Activated naive CD4-positive, alpha-beta T cell treated with Interleukin-2 at 50 U/mL for 16 hours (primary cell): ENCODE measurements at places on chromosomes 7 and 10.

DNA sequence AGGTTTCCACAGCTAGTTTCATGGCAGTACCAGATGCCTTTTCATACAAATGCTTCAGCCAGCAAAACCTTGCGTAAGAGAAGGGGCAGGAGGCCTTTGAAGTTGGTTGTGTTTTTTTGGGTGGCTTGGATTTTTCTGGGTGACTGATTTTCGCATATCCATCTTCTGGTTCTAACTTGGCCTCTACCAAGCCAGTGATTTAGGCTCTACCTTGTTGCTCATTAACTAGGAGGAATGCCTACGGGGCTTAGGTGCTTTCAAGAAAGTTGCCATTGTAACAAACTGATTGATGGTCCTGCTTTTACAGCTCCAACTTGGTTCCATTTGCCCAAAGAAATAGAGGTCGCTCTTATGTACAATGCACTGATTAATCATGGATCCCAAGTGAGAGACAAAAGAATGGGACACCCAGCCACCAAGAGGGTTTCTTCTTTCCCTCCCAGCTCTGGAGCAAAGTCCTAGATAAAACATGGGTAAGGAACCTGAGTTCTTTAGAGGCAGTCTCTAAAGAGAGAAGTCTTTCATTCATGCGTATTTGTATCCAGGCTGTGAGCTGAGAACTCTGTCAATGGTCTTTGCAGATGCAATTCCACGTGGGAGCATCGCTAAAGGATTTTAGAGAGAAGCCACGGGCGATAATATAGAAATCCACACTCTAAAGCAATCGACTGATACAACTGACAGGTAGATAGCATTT is 92.1 kb upstream of the FGFR2 start:
- DNase-seq, result no peak

GRCh38 chr7:129188372-129188891 is at the start of gene SMO:
SMO (plus strand) TSS chr7:129188633; CDS start chr7:129189152, 519 bp downstream.
- no peak for DNase-seq

DNA sequence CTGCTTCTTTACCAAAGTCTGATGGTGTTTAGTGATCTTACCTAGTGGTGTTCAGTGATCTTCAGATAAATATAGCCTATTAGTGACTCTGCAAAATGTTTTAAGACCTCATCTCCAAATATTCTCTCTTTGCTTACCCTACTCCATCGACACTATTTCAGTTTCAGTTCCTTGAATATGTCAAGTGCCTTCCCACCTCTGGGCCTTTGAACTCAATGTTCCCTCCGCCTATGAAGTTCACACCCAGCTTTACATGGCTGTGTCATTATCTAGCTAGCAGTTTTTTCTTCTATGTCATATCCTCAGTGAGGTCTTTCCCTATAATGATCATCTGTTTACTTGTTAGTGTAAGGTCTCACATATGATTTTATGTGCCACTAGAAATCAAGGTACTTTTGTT is 322.6 kb downstream of the DGKB start:
- no peak for DNase-seq

- no peak for DNase-seq
Observed at GRCh38 chr7:31805209-31805818, 118.3 kb downstream of the PPP1R17 start.

- peak; percentile 59 for DNase-seq
Observed at GRCh38 chr10:24722676-24723385, 856 bp downstream of the ARHGAP21 start.

DNA sequence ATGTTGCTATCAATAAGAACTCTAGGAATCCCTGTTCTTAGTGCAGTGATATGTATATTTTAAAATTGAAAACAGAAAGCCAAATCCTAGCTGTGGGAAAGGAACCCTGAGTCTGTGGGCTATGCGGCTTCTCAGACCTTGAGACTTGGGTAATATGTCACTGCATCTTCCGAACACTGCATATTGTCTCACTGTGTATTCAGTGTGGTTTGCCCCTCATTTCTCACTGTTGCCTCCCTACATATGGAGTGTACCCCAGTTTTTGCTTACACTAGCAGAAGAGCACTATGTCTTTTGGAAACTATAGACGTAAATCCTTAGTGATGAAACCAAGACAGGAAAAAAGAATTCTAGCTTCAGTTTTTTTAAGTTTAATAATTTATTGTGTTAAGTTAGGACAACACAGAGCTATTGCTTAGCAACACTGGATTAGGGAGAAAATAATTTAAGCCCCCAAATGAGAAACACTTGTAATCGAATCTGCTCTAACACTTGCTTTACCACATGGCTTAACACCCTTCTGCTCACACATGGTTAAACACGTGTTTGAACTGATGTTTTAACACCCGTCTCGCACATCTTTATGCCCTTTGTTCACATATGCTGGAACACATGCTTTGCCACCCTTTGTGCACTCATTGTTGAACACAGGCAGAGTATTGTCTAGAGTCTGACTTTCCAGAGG is 251.3 kb downstream of the VTI1A start:
- DNase-seq, result no peak

- DNase-seq, result no peak
Observed at GRCh38 chr10:26410356-26410755, 27.8 kb upstream of the APBB1IP start.

DNA sequence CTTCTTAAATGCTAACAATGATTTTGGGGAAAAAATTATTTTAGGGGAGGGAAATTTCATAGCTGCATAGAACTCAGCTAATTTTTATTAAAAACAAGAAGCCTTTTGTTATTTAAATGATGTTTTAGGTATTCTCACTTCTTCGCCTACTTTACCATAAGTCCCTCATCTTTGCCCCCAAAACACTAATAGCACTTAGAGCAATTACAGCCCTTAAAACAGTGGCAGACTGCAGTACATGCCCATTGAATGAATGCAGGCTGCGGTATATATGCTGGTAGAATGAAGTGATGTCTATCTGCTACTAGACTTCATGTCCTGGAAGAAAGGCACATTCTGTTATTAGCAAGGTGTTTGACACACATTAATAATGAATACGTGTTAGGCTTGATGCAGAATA is 2.9 kb upstream of the SPAG6 start:
- no peak for DNase-seq

- no peak for DNase-seq
Observed at GRCh38 chr10:24254180-24254579, 45.2 kb downstream of the KIAA1217 start.

DNA sequence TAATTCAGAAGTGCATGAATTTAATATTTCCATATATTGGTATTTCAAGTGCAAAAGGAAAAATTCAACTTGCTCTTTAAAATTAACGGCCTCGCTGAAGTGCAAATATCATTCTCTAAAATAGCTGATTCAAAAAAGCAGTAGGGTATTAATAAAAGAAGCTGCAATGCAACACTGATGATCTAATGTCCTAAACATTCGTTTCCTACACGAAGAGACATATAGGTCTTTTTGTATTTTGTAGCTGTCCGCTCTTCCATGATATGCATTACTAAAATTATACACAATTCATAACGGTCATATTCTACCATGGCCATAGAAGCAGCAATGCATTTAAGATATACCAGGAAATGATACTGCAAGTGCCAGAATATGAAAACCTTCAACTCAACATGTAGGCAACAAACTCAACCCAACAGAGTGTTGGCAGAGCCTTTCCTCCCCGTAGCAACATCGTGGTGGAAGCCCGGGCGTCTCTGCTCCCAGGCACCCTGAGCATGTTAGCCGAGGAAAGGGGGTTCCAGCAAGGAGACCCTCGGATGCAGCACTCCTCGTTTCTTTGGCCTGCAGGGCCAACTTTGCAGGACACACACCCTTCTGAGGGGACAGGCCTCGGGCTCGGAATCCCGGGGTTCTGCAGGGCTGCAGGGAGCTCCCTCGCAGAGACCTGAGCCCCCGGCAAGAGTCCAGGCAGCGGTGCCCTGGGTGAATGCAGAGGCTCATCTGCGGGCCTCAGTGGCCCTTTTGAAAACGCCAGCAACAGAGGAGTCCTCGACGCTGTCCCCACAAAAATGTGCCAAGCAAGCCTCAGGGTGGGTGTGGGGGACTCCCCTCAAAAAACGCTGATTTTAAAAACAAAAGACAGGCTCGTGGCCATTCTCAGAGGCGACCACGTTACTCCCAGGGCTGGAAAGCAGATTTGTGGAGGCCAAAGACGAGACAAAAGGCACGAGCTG is 1.6 kb downstream of the FAM171A1 start:
- no peak for DNase-seq

- no peak for DNase-seq
Observed at GRCh38 chr7:16356301-16356958, 64.9 kb downstream of the CRPPA start.

DNA sequence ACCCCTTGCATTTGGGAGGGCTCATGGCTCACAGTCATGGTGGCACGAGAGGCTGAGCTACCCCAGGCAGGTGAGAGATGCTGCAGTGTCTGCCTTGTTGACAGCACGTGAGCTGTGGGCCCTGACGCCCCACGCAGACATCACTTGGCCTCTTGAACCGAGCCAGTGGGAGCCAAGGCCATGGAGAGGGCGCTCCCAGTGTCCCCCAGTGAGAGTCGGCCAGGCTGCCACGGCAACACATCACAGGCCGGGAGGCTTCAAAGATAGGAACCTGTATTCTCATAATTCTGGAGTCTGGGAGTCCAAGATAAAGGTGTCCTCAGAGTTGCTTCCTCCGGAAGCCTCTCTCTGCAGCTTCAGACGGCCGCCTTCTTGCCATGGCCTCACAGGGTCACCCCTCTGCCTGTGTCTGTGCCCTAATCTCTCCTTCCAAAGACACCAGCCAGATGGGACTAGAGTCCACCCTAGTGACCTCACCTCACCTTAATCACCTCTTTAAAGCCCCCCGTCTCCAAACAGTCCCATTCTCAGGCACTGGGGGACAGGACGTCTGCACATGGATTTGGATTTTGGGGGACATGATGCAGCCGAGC is 119.6 kb downstream of the KLF6 start:
- no peak for DNase-seq

- DNase-seq, result no peak
Observed at GRCh38 chr7:124792696-124793095, 27.1 kb upstream of the GPR37 start.

DNA sequence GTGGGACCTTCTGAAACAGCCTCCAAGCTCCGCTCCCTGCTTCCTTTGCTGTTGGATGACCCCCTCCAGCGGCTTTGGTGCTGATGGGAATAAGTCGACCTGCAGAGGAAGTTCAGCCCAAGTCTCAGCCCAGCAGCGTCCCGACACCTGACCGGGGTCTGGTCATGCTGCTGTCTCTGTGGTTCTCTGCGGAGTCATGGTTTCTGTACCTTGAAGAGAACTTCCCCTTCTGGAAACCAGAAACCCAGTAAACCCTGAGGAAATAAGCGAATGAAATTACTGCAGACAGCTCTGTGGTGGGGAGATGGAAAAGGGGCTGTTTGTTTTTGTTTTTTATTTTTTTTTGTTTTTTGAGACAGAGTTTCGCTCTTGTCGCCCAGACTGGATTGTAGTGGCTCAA is 18.3 kb upstream of the ZNF12 start:
- DNase-seq, result no peak

- no peak for DNase-seq
Observed at GRCh38 chr7:107332488-107333269, 137.2 kb upstream of the GPR22 start.

GRCh38 chr7:88167223-88167622 is 52.6 kb downstream of the SRI start:
- no peak for DNase-seq

GRCh38 chr7:1314908-1315450 is 82.3 kb downstream of the UNCX start:
- no peak for DNase-seq

- no peak for DNase-seq
Observed at GRCh38 chr10:86956848-86957448, 467 bp downstream of the MMRN2 start.

DNA sequence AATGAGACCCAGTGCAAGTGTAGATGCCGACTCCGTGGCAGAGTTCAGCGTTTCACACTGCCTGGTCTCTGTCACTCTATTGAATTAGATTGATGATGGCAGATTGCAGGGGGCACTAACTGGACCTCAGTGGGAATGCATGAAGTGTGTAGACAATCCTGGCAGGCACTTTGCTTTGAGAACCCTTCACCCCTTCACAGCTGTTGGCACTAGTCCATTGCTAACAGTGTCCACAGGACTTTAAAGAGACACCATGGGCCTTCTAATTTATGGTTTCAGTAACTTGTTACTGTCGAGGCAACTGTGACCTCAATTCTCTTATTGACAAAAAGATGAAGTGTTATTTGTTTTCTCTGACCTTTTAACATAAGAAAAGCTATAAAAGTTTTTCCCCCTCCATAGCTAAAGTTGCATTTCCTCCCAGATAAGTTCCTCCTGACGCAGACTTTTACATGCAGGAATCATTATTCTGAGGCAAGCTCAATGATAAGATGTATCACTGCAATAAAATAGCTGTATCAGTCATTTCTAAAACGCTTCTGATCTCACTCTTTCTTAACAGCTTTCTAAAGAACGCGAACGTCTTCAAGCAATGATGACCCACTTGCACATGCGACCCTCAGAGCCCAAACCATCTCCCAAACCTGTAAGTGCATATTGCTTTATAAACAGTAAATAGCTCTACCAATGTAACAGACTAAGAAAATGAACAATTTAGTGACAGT is 238.9 kb downstream of the FOXP2 start:
- DNase-seq, result no peak

DNA sequence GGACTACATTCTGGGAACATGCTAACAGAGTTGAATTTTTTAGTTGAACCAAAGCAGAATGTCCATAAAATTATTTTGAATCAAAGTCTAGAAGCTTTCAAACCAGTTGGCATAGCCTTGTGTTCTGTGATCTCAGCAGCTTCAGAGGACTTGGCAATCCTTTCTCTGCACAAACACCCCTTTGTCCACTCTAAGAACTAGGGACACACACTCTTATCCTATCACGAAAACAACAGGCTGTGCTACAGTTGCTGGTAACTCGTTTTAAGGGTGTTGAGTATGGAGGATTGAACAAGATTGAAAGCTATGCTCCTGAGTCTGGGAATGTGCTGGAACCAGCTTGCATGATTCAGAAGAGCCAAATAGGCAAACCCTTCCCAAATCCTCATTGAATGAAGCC is 76.4 kb upstream of the PRSS58 start:
- DNase-seq, result no peak

DNA sequence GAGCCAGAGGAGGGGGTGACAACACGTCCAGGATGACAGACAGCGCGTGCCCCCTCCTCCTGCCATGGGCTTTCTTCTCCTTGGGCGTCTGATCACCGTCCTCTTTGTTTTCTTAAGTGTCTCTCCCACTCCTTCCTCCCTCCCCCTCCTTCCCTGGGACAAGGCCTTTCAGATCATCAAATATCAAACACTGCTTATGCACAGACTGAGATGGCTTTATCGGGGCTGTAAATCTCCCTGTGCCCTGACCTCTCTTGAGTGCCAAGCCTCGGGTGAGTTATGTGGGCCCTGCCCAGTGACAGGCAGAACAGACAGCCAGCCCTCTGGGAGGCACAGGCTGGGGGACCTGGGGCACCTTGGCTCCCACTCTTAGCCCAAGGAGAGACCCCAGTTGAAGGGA is 116.4 kb downstream of the C10orf105 start:
- no peak for DNase-seq

- DNase-seq, result no peak
Observed at GRCh38 chr7:84533182-84533581, 338.6 kb upstream of the SEMA3A start.
